ENCODE measurements at places on chromosomes 3 and 15.

DNA sequence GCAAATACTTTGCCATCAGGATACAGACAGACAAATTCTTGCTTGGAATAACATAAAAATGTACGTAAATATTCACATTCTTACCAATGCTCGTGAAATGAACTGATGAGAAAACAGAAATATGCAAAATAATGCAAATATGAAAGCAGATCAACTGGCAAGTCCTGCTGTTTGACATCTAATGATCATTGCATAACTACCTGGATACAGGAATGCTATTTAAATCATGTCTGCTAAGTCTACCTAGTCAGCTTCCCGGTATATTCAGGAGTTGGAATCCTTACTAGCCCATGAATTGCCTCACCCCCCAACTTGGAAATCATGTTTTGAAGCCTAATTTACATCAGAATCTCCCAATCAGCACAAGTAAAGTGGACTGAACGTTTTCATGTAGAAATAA, 230.6 kb downstream of the CHL1 start:
- DNase-seq, result no peak

DNA sequence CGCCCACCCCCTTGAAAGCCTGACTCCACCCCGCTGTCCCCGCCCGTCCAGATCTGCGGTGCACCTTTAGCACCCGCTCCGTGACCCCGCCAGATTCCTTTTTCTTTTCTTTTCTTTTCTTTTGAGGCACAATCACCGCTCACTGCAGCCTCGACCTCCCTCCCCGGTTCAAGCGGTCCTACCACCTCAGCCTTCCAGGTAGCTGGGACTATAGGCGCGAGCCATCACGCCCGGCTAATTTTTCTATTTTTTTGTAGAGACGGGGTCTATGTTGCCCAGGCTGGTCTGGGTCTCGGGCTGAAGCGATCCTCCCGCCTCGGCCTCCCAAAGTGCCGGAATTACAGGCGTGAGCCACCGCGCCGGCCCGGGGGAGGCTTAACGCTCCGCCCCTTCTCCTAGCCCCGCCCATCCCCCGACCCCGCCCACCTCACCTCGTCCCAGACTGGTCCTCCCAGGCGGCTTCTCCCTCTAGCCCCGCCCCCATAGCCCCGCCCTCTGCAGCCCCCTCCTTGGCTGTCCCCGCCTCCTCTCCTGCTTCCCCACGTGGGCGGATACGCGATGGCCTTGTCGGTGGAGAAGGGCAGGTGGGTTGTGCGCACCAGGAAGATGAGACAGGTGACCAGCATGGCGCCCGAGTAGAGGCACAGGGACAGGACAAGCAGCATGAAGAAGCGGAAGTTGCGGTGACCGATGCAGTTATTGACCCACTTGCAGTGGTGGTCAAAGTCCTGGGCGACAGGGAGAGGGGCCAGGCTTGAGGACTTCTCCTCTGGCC, 3.2 kb downstream of the ZDHHC19 start:
- DNase-seq, result no peak

DNA sequence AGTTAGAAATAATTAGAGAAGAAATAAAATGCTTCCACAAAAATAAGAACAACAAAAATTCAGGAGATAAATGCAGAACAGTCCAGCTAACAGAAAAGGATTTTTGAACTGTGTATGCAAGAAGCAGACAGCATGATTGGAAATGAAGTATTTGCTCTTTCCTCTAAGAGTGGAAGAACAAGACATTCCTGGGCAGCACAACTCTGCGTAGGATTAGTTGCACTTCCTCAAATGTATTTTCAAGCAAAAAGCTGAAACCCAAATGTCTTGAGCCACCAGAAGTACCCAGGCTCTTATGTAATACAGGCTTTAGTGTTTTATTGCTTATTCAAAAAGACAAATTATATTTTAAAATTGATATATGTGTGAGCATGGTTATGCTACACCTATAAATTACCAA, 127.2 kb downstream of the ZBTB20 start:
- no peak for DNase-seq

- no peak for DNase-seq
Measured at GRCh38 chr3:7585052-7585451, 724.1 kb downstream of the GRM7 start.

- no peak for DNase-seq
Measured at GRCh38 chr15:71043373-71043772, 71.9 kb upstream of the THSD4 start.

DNA sequence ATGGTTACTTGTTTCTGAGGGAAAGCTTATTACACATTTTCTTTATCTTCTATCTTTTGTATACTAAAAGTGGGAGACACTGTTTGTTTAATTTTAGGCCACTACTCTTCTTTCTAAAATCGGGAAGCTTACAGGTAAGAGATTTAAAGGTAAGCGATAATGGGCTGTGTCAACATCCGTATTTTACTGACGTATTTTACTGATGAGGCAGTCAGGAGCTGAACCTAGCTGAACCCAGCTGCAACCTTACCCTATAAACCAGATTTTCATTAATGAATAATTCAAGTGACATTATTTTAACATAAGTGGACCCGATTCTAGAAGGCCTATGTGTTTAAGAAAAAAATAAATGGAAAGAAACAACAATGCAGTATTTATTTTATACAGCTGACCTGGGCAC, 13.1 kb downstream of the PSMD6 start:
- DNase-seq, result no peak

GRCh38 chr15:24054547-24055245, 367.6 kb upstream of the NDN start:
- DNase-seq, result no peak

DNA sequence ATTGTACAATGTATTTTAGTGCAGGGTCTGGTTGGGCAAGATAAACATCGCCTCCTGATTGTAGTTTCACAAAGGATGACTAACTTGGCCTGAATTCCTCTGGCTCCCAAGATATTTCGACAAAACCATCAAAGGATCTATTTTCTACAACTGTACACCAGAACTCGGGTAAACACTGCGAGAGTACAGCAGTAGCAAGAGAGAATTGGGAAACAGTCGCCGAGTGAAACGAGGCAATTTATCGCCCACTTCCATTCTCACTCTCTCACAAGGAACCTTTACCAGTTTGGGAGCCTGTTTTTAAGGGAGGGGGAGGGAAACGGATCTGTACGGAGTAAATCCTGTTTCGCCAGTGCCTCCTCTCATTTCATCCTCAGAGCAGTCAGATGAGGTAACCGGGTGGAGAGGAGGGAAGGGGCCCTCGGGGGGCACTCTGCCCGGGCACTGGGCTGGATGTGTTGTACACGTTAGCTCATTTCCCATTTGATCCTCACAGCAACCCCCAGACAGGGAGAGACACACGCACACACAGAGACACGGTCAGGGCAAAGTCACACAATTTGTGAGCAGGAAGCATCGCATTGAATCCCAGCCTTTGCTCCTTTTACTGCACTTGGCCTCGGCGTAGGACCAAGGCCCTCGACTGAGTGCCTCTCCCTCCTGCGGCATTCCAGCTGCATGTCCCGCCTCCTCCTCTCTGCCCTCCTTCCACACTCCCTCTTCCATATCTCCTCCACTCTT, 120.1 kb downstream of the LIPC start:
- DNase-seq, result no peak

- DNase-seq, result no peak
Measured at GRCh38 chr3:33318710-33319380, 41.6 kb downstream of the FBXL2 start.

- no peak for DNase-seq
Measured at GRCh38 chr3:120852412-120852811, 55.6 kb upstream of the STXBP5L start.

DNA sequence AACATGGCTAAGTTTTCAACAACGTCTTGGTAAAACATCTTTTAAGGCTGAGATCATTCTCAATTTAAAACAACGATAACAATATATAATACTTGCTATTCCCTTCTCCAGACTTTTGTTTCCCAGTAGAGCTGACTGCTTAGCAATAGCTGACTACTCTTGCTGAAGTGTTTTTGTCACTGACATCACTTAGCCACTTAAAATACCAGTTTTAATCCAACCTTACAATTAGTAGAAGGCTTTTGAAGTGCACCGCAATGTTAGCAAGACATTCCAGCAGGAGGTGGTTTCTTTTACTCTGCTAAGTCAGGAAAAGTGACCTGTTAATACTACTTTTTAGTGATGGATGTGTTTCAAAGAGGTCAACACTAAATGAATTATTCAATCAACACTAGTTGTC, 28.7 kb upstream of the GBE1 start:
- no peak for DNase-seq

DNA sequence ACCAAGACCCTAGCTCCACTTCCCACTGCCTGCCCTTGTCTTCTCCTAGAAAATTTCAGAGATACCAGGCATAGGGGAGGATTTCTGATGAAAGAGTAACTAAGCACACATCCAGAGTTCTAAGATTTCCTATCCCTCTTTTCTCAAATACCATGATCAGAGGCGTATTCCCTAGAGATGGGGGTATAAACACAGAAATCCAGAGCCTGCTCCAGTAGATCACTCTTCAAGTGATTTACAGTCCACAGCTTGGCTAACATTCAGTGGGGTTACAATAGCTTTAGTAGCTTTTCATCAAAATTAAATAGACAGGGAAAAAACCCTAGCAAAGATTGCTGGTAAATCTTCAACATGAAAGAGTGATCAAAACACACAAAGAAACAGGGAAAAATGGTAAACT, 800.7 kb upstream of the GRM7 start:
- no peak for DNase-seq

GRCh38 chr3:66104535-66104934, 65.8 kb upstream of the MAGI1 start:
- DNase-seq, result no peak

DNA sequence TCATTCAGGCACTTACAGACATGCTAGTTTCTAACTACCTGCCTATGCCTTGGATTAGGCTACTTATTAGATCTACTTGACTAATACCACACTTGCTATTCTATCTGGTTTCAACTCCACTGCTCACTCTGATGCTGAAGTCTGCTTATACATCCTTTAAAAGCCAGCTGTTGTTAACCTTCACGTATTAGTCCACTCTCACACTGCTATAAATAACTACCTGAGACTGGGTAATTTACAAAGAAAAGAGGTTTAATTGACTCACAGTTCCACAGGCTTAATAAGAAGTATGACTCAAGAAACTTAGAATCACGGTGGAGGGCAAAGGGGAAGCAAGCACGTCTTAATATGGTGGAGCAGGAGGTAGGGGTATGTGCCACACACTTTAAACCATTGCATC, 47.7 kb upstream of the ANKRD28 start:
- DNase-seq, result no peak

DNA sequence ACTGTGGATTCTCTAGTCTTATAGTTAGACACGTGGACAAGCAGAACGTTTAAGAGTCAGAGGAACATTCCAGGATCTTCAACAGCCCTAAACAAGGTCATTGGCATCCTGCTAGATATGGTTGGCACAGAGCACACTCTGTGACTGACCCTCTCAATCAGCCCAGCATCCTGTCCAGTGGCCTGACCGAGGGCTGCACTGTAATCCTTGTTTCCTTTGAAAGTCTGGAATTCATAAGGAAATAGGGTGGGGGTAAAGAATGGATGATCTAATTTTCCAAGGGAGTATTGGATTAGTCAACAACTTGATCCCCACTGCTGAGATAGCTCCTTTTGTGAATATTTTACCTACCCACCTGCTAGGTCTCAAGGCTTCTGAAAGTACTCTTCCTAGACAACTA, 94.5 kb upstream of the DLG1 start:
- no peak for DNase-seq

- no peak for DNase-seq
Measured at GRCh38 chr15:92979011-92979701, 79.0 kb downstream of the CHD2 start.

- no peak for DNase-seq
Measured at GRCh38 chr15:25527118-25527517, 88.3 kb upstream of the UBE3A start.

GRCh38 chr3:138092023-138092422, 23.4 kb downstream of the DZIP1L start:
- DNase-seq, result no peak

GRCh38 chr3:3737531-3737930, 61.7 kb upstream of the LRRN1 start:
- no peak for DNase-seq

- no peak for DNase-seq
Measured at GRCh38 chr3:99783011-99783573, 34.6 kb upstream of the CMSS1 start.

GRCh38 chr3:63352008-63352279, 73.8 kb downstream of the SYNPR start:
- no peak for DNase-seq

GRCh38 chr15:27587810-27588209, 511.3 kb downstream of the OCA2 start:
- DNase-seq, result no peak

DNA sequence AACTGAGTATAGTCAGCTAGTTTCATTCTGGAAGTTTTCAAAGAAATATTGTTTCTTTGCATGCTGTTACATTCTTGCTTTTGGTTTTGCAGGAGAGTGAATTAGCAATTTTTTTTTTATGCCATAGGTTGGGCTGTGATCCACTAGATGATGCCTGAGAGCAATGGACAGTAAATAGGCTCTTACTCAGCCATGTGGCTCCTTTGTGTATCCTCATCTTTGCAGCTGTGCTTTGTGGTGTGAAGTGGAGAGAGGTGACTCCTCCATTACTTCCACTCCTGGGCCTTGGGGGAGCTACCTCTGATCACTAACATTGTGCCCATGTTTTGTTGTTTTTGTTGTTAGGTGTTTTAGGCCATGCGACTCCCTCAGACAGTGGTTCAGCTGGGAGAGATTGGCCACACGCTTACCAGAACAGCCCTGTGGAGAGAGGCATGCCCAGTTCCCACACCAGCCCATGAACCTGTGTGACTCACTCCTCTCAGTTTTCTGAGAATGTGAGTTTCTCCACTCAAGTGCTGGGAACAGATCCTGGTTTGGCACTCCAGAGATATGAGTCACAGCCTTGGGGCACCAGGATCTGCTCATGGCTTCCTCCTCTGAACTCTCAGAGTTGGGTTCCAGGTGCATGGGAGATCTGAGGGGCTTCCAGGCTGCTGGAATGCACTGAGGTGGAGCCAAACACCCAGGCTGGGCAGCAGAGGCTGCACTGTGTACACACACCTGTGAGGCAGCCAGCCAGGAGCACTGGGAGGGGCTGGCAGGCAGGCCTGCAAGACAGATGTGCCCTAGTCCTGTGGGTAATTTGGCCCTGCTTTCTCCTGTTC, 785.3 kb downstream of the ROBO2 start:
- no peak for DNase-seq

- DNase-seq, result peak; percentile 66
Measured at GRCh38 chr15:69996321-69997160, 101.2 kb downstream of the TLE3 start.

GRCh38 chr3:126859415-126860246, 123.3 kb upstream of the PLXNA1 start:
- DNase-seq, result no peak

DNA sequence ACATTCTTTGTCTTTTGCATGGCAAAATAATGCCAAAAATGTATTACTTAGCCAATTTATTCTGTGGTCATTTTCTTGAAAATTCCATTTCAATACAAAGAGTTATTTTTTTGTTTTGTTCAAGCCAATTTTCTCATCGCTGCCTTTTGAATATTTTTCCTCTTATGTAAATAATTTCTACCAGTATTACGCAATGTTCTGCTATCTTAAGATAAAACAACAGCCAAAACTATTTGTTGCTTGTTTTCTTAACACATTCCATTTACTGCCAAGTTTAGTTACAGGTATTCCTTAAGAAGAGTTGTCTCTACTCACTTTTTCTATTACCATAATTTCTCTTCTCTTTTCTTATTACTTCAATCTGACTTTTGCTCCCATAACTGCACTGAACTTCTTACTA, 163.1 kb downstream of the ROBO1 start:
- DNase-seq, result no peak

GRCh38 chr3:133895208-133896001, at the start of gene RAB6B:
Gene RAB6B, minus strand, starts transcription at chr3:133895882. Its CDS starts 416 bp downstream, at chr3:133895466.
- DNase-seq, result no peak

GRCh38 chr15:69653306-69653705, 200.7 kb downstream of the RPLP1 start:
- DNase-seq, result no peak

GRCh38 chr3:94619643-94620042, 556.8 kb downstream of the NSUN3 start:
- DNase-seq, result no peak
